Stimulated activated CD8-positive, alpha-beta memory T cell treated with anti-CD3 and anti-CD28 coated beads, Interleukin-4, amount 100 ng/mL, for 4 hours (primary cell): ENCODE measurements at places on chromosomes 4 and X.

- no peak for DNase-seq
These were observed 80.2 kb downstream of the SYNPO2 start for GRCh38 chr4:118968813-118969212.

DNA sequence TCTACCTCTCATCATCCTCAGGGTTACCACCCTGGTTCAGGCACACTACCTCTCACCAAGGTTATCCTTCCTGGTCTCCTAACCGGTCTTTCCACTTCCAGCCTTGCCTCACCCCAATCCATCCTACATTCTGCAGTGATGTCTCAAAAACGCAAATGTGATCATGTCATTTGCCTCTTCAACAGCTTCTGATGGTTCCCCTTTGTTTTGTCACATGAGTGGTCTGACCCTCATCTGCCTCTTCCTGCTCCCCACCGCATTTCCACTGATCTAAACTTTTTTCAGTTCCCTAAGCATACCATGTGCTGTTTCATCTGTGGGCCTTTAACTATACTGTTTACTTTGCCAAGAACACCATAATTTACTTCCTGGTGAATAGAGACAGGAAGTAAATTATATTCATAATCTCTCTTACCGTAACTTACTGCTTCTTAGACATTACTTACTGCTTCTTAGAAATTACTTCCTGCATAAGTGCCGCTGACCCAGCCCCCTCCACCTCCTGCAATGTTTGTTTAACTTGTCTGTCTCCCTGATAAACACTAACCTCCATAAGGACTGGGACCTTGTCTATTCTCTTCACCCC lies 27.1 kb upstream of the NSUN7 start:
- DNase-seq, result no peak

GRCh38 chrX:48737940-48738339 lies 23.6 kb upstream of the GLOD5 start:
- no peak for DNase-seq

DNA sequence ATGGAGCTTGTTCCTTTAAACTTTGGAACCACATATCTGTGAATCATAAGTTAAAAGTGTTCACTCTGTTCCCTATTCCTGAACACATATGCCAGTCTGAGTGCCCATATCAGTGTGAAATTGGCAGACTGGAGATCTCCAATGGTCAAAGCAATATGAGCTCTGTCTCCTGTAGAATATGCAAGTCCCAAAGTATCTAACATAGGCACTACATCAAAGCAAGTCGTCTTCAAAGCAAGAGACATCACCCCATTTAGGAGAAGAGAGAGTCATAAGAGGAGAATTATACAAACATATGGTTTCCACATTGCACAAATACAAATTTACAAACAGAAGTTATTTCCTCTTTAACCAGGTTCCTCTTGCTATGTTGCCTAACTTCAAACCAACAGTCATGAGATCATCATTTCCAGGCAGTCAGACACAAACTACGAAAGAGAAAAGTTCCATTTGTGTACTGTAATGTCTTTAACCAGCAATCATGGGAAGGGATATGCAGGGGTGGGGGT lies 9.9 kb upstream of the GK start:
- no peak for DNase-seq

DNA sequence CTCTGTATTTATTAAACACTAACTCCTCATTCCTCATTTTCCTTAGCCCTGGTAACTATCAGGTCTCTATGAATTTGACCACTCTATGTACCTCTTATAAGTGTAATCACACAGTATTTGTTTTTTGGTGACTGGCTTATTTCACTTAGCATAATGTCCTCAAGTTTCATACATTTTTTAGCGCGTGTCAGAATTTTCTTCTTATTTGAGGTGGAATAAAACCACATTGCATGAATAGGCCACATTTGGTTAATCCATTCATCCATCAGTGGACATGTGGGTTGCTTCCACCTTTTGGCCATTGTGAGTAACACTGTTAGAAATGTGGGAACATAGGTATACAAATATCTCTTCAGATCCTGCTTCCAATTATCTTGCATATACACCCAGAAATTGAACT lies 341.2 kb upstream of the BOD1L1 start:
- DNase-seq, result no peak
